ENCODE measurements at places on chromosomes 6 and 20.
A peak's percentile ranks its signal among the peaks of the same experiment; 100 is the strongest.

GRCh38 chr6:99901596-99902384 lies 92.2 kb downstream of the MCHR2 start:
- no peak for DNase-seq

- DNase-seq: no peak
These were observed 564.8 kb downstream of the RFPL4B start for GRCh38 chr6:112911959-112912358.

DNA sequence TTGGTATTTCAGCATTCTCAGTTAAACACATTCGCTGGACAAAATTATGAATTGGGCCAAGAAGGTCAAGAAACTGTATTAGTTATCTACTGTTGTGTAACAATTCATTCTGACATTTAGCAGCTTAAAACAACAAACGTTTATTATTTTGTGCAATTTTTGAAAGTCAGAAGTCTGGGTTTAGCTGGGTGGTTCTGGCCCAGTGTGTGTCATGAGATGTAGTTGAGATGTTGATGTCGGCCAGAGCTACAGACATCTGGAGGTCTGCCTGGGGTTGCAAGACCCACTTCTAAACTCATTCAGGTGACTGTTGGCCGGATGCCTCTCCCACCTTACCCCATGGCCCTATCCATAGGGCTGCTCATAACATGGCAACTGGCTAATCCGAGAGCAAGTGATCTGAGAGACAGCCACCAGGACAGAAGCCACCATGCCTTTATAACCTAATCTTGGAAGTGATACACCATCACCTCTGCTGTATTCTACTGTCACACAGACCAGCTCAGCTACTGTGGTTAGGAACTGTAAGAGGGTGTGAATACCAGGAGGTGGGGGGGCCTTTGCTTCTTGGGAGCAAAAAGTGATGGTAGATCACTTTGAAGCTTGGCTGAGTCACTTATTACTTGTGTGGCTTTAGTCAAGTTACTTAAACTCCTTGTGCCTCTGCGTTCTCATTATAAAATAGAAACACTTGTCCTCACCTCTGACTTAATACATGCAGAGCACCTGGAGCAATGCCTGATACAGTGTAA lies 217.0 kb upstream of the MYLIP start:
- DNase-seq: no peak

GRCh38 chr20:23690581-23690980 lies 1.7 kb upstream of the CST4 start:
- DNase-seq: no peak

DNA sequence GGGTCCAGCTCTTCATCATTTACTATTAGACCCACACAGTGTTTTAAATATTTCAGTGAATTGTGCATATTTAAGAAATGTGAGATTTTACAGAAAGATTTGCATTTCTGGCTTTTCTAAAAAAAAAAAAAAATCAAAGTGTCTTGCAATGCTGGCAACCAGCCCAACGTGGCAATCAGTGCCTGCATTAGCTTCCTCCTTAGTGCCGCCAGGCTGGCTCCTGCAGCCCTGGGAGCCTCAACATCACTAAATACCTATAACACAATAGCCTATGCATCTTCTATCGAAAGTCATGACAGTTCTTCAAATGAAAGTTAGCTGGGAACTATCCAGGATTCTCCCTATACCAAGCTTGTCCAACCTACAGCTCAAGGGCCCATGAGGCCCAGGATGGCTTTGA lies 9.4 kb upstream of the CD93 start:
- no peak for DNase-seq

- DNase-seq: no peak
These were observed 29.1 kb downstream of the TXLNB start for GRCh38 chr6:139262519-139263300.

DNA sequence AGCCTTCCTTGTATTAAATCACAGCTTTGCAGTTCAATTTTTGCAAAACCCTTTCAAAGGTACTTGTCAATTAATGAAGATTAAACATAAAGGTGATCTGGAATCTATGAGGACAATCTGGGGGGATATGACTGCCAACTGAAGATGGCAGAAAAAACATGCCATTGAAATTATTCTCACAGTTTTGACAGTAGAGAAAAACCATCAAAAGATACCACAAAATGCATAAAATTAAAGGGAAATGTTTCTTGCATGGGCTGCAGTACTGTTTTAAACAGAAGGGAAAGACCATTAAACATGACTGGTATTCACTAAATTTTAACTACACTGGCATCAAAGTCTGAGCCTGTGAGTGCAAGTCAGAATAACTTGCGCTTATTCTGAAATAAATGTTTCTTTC lies 194.2 kb downstream of the ATXN1 start:
- no peak for DNase-seq

DNA sequence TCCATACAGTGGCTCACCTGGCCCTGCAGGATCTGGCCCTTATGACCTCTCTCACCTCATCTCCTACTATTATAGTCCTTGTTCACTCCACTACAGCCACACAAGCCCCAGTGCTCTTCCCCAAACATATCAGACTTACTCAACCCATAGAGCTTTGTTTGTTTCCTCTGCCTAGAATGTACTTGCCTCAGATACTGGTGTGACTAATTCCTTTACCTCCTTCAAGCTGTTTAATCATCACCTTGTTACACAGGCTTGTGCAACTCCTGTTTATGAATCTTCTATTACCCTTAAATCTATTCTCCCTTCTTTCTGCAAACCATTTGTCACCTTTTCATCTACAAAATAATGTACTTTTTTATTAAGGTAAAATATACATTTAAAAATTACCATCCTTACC lies 3.2 kb downstream of the DEFB125 start:
- DNase-seq: no peak

- DNase-seq: no peak
These were observed 75.3 kb upstream of the CCN6 start for GRCh38 chr6:111978532-111979149.

DNA sequence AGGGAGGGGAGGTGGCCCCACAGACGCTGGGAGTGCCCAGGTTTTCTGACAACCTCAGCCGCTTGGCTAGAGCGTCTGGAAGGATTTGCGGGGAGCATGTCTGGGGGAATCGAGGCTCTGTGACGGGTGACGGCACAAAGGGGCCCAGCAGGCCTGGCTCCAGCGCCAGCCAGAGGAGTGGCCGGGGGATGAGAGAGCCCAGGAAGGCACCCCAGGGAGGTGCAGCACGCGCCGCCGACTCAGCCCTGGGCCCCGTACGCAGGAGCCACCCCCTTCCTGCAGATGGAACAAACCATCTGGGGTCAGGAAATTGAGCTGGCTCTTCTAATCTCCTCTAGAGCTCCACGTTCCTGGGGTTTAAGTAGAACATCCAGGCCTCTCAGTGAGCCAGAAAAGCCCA lies 5.9 kb upstream of the SLCO4A1 start:
- peak; percentile 92 for DNase-seq

- DNase-seq: no peak
These were observed 45.8 kb upstream of the ARID1B start for GRCh38 chr6:156731396-156731795.

DNA sequence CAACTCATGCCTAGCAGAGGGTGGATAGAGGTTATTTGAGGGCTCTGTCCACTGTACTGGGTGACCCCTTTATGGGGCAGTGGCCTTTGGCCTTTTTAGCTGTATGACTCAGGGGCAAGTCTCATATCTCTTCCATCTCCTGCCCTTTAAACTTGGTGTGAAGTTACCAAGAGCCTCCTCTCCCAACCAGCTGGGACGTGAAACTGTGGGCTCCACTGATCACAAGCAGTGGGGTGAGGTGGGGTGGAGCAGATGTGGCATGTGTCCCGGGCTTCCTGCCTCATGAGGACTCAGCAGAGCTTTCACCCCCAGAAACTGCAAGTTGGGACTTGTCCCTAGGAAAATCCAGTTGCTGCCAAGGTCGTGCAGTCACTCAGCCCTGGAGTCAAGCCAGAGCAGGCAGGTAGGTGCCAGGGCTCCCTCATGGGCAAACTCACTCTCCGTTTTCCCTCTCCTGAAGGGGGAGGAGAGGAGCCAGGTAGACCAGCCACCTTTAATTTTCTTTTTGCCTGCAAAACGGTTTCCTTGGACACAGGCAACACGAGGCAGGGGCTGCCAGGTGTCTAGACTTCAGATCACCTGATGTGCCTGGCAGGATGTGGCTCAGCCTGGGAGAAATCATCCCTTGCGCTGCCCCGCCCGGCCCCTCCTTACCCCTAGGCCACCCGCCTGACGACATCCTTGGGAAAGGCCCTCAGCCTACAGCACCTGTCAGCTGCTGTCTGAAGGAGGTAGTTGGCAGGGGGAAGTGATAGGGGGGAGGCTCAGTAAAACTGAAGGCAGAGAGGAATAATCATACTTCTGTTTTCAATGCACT lies 4.0 kb downstream of the CDKN1A start:
- DNase-seq: no peak

DNA sequence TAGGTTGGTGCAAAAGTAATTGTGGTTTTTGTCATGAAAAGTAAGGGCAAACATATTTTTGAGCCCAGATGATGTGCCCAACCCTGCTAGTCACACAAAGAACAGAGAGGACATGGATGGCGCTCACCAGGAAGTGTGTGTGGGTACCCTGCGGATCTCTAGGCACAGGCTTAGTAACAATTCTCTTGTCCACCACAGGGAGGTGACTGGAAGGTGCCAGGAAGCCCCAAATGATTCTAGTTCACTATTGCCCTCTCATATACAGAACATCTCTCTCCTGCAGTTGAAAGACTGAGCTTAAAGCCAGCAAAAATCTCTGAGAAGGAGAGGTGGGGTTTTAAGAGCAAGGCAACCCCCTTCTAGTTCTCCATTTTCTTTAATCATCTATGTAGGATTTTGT lies 272.1 kb upstream of the TAB2 start:
- DNase-seq: no peak

DNA sequence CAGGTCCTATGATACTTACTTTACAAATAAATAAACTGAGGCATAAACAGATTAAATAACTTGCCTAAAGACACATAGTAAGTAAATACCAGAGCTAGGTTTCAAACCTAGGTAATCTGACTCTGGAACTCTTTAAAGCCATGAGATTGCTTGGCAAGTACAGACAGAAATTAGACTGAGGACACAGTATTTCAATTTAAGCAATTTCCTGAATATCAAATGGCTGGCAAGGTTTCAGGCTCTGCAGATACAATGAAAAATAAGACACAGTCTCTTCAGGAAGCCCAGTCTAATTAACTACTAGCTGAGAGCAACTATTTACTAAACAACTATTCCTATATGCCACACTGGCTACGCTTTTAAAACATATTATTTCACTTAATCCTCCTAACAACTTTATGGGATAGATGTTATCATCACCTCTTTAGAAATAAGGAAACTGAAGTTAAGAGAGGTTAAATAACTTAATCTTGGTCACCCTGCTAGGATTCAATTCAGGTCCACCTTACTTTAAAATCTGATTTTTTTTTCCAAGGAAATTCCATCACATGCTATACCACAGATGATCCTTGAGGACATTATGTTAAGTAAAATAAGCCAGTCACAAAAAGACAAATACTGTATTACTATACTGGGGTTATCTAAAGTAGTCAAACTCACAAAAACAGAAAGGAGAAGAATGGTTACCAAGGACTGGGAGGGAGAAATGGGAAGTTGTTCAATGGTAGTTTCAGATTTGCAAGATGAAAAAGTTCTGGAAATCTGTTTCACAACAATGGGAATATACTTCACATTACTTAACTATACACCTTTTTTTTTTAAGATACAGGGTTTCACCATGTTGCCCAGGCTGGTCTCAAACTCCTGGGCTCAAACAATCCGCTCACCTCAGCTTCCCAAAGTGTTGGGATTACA lies 4.1 kb downstream of the TRPC4AP start:
- DNase-seq: no peak

DNA sequence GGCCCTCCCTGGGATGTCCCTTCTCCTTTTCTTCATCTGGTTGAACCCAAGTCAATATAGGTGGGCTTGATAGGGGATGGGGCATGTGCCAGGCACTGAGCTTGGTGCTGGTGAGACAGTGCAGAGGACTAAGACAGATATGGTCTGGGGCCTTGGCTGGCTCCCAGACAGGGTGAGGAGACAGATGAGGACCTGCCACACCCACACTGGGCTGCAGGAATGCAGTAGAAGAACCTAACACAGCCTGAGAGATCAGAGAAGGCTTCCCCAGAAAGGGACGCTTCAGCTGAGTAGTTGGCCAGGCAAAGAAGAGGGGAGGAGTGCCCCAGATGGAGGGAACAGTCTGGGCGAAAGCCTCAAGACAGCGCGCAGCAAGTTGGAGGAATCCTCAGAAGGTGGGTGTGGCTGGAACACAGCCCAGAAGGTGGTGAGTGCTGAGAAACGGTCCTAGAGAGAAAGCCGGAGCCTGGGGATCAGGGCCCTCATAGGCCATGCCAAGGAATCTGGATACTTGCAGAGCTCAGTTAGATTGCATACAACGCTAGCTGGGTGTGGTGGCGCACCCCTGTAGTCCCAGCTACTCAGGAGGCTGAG lies 26.4 kb downstream of the CD40 start:
- no peak for DNase-seq

- no peak for DNase-seq
These were observed 78.3 kb downstream of the PHIP start for GRCh38 chr6:78999737-79000136.

- no peak for DNase-seq
These were observed 33.7 kb upstream of the ZNF133 start for GRCh38 chr20:18254615-18255014.

DNA sequence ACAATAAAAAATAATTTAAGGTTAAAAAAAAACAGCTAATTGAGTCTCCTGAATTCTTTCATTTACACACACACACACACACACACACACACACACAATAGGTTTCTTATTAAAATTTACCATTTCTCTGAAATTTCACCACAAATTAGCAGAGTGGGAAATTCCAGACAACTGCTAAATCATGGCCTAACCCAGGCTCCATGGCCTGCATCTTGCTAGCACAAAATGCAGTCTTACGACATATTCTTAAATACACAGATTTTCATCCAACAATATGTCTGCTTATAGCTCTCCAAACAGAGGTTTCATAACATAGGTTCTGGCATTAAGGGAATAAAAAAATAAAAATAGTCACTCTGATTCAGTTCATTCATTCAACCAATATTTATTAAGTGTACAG lies 46.9 kb downstream of the SOD2 start:
- DNase-seq: no peak

GRCh38 chr6:91155129-91155785 lies 568.4 kb upstream of the MAP3K7 start:
- no peak for DNase-seq

Data from D721Med (cell line).